ENCODE measurements at places on chromosomes 11 and 22.

GRCh38 chr11:6618117-6619003 is 862 bp downstream of the TPP1 start:
- peak; percentile 19 for DNase-seq

- peak; percentile 75 for DNase-seq
These were observed 1.1 kb upstream of the CHRM4 start for GRCh38 chr11:46392421-46393230.

DNA sequence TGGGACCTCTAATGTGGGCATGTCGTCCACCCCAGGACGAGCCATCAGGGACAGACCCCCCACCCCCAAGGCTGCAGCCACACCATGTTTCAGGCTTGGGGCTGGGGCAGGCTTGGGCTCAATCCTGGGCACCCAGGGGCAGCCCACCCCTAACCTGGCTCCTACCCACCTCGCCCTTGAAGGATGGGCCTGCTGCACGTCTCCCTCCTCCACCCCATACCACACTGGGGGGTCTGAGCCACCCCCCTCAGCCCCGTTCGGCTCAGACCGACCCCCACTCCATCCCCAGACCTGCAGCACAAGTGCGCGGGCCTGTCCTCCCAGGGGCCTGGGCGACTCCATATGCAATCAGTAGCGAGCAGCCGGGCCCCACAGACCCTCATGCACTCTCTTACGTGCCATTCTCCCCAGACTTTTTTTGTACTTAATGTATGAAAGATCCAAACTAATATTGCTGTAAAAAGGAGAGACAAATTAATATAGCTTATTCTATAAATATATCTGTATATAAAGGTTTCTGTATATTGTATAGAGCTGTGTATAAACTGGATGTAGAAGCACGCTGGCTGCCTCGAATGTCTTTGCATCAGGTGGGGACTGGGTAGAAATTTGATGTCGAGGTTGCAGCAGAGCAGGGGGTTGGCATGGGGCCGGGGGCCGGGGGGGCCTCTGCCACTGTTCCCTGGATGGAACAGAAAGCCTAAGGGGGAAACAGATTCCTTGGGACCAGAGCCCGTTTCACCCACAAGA is 5.8 kb upstream of the MYRF start:
- no peak for DNase-seq

DNA sequence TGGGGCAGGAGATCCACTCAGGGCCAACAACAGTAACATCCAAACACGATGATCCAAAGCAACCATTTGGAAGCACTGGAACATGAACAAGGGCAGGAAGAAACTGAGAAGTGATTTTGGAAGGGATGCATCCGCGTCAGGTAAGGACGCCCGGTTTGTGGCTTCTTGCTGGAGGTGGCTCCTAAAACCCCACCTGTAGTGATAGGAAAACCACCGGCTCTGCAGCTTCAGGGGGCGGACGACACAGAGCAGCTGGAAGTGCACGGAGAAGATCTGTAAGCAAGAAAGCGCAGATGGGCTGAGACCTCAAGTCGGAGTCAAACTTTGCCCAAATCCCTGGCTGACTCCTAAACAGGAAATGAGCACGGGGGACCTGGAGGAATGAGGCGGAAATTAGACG is 1066.1 kb downstream of the BRD1 start:
- DNase-seq, result no peak

DNA sequence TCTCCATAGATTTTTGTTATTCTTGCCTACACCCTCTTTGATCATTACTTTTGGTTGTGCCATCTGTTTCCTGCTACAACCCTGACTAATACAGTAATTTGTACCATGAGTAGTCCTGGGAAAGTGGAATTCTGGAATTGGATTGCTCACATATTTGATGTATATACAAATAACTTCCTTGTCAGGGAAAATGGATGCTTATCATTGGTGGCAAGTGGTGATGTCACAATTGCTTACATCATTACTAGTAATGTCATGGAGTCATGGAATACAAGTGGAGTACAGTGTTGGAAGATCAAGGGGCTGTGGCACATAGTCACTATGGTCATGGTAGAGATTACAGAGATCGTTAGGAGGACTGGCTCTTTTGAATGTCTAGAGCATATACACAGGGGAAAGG is 24.4 kb downstream of the AASDHPPT start:
- DNase-seq, result no peak

GRCh38 chr11:134604886-134605285 is 192.8 kb upstream of the B3GAT1 start:
- DNase-seq, result no peak
